ENCODE measurements at places on chromosomes 16 and 17.

DNA sequence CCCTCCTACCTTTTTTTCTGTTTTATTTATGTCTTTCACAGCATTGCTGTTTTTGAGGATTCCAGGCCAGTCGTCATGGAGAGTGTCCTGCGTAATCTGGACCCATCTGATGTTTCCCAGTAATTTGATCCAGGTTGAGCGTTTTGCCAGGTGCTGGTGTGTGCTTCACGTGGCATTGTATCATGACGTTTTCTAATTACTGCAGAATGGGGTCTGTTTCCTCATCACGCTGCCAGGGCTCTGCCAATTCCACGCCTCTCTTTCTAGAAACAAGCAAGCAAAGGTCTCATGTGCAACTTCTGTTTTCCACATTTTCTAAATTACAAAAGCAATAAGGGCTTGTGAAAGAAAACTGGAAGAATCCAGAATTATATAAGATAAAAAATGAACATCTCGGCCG is 28.3 kb upstream of the BHLHA9 start:
- no peak for DNase-seq

DNA sequence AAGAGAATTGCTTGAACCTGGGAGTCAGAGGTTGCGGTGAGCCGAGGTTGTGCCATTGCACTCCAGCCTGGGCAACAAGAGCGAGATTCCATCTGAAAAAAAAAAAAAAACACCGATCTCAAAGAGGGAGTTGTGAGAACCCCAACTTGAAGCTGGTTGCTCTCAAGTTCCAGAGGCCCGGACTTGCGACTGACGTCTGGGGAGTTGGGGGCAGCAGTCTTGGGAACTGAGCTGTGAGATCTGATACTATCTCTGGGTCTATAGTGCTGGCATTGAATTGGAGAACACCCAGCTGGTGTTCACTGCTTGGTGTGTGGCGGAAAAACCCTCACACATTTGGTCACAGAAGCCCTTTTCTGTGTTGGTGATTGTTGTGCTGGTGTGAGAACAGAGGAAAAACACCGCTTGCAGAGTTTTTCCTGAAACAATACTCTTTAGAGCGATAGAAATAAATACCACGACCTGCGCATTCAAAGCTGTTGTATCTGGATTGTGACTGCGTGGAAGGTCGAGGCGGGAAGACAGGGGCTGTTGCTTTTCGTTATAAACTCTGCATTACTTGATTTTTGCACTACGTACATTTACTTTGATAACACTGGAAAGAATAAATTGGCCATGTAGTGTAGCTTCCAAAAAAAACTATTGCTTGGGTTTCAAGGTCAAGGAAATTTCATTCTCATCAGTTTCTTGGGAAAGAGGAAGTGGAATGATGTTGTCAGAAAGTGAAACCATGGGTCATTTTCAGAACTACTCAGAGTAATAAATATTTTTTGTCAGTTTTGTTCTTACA is 8.8 kb downstream of the SCIMP start:
- DNase-seq: no peak

- DNase-seq: no peak
These were observed 193.3 kb downstream of the IRX3 start for GRCh38 chr16:54093281-54093680.

DNA sequence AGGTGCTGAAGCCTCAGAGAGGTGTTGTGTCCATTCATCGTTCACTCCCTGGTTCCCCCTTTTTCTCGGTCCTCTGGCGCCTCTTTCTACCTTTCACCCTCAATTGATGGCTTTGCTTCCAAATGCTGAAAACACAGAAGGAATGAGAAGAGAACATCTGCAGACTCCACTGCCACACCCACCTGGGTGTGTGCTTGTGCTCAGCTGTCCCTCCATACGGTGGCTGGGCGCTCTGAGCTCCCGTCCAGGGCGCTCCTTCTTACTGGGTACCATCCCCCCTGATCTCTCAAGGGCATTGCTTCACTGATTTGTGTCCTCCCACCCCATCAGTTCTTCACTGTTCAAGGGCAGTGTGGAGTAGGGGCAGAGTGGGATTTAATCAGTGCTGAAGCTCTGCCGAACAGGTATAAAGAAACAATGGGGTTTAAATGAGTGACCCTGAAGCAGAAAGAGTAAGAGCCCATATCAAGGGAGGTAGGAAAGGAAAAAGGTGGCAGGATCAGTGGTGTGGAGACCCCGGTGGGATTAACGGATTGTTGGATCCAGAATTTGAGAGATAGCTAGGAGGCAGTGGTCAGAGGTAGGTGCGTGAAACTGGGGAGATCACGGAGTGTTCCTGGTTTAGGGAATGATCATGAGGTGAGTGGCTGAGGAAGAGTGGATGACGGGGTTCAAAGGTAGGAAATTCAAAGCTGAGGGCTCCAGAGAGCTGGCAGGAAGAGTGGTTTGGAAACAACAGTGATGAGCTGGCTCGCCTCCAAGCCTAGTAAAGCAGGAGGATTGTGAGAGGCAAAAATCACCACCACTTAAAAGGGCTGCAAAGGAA is 40.8 kb downstream of the MRTFB start:
- DNase-seq: no peak

DNA sequence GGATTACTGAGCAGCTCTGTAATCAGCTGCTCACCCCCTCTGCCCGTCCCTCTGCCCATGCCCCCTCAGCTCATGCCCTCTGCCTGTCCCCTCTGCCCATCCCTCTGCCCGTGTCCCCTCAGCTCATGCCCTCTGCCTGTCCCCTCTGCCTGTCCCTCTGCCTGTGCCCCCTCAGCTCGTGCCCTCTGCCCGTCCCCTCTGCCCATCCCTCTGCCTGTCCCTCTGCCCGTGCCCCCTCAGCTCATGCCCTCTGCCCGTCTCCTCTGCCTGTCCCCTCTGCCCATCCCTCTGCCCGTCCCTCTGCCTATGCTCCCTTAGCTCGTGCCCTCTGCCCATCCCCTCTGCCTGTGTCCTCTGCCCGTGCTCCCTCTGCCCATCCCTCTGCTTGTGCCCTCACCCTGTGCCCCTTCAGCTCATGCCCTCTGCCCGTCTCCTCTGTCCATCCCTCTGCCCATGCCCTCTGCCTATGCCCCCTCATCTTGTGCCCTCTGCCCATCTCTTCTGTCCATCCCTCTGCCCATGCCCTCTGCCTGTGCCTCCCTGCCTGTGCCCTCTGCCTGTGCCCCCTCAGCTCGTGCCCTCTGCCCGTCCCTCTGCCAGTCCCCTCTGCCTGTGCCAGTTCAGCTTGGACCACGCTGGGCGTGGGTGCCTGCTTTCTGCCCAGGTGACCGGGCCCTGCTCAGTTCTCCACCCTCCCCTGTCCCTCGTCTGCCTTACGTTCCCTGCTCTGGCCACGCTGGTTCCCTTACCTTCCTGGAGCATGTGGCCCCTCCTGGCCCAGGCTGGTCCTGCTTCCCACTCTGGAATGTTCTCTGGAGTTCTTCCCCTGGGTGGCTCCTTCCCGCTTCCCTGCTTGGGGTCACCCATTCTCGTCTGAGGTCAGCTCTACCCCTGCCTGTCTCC is 97.6 kb downstream of the NPIPB11 start:
- DNase-seq: no peak

DNA sequence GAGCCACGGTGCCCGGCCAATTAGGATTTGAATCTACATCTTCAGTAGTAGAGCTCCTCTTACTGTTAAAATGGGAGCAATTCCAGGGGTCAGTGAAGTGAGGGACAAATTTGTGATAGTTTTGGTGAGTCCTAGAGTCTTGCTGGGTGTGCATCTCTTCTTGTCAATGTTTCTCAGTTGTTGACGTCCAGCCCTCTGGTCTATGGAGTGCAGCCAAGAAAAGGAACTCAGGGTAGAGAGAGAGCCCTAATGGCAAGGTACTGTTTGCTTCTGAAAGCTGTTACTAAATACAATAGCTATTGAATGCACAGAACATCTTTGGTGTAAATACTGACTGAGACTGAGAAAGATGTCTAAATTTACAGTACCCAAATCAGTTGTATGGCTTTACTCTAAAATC is 282.5 kb upstream of the SALL1 start:
- no peak for DNase-seq

DNA sequence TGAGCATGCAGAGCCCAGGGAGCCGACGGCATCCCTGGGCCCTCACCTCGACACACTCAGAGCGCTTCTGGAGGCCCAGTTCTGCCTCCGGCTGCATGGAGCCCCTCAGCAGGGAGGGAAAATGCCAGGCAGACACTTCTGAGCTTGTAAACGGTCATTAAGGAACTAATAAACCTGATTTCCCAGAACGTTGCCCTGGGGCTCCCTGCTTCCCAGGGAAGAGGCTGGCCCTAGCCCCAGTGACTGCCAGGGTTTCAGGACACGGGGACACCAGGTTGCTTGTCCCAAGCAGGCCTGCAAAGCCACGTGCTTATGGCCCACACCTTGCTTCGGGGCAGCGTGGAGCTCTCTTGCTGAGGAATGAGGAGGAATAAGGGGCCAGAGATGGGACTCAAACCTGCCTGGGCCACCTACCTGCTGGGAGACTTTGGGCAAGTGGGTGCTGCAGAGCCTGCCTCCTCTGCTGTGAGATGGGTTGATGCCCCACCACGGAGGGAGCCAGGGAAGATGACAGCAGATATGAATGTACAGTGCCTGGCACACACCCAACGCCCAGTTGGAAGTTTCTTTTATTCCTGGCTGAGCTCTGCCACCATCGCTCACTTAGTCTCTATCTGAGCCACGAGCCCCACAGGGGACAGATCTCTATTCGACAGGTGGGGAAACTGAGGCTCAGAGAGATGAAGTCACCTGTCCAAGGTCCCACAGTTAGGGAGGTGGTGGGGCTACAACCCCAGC is 5.4 kb downstream of the RHBDF2 start:
- no peak for DNase-seq

Data from activated CD4-positive, alpha-beta T cell treated with anti-CD3 and anti-CD28 coated beads, Interleukin-2, amount 50 U/mL, for 24 hours (primary cell).